T-helper 2 cell (primary cell): ENCODE measurements at places on chromosomes 2 and 18.

DNA sequence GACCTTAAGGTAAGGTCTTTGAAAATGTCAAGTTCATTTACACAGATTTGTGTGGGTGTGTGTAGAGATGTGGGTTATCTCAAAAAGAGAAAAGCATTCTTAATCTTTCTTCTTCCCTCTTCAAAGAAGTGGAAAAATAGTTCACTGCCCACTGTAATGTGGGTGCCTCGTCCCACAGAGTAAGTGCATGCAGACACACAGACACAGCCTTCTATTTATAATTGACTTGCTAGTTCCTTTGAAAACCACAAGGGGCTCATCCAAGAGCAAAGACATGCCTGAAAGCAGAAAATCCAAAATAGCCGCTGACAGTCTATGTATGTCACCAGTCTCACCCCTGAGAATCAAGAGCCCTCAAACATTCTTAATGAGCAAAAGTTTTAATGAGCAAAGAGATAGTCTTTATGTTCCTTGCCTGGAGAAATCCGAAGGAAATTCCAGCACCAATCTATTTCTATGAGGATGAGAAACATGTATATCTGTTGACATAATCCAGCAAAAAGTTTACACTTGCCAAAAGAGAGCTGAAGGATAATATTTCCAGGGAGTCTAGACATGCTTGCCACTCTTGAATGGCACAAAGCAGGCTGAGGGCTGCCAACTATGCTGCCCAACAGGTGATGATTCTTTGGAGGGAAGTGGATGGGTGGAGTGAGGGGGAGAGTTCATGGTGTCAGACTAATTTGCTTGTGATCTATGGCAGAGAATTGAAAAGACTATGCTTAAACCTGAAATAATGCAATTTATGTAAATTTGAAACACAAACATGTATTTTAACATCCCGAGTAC, 93.9 kb downstream of the ACVR1 start:
- DNase-seq = no peak

DNA sequence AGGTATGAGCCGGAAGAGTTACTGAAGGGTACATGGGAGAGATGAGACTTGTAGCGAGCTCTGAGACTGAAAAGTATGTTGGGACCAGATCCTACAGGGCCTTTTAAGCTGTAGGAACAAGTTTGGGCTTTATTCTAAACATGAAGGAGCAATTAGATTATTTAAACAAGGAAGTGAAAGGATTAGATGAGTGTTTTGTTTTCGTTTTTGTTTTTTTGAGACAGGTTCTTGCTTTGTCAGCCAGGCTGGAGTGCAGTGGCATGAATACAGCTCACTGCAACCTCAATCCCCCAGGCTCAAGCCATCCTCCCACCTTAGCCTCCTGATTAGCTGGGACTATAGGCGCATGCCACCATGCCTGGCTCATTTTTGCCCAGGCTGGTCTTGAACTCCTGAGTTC, 110.7 kb downstream of the C1D start:
- no peak for DNase-seq

- DNase-seq = no peak
These were observed 11.3 kb downstream of the PTPRN start for GRCh38 chr2:219297766-219298456.

DNA sequence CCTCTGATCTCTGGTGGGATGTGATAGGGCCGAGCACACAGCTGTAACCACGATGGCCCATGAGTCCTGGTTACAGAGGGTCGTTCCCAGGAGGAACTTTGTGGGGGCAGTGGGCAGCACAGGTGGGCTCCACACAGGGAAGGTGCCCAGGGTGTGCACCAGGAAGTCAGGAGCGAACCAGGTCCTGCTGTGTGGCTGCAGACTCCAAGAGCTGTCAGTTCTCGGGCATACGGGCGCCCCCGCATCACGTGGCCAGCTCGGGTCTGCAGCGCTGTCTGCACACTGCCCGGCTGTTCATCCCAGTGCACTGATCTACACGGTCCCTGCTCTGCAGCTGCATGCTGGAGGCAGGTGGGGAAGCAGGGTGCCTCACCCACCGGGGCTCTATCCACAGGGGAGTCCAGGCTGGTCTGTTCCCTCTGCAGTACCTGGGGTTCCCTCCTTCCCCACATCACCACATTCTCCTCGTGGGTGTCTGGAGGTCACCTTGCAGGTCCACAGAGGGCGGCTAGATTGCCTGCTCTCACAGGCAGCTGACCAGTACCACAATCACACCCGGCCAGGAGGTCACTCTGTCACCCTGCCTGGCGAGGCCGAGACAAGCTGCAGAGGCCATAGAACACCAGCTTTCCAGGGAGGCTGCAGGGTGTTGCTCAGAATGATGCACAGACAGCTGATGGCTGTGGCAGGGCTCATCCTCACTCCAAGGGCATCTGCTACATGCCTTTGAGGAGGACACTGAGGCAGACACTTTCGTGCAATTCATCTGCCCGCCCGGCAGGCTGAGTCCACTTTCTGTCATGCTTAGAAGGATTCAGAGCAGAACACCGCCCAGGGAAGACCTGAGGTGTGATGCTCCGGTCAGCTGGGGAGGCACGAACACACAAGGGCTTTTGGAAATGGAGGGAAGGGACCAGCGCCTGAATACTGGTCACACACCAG, 202.7 kb downstream of the EIPR1 start:
- no peak for DNase-seq

DNA sequence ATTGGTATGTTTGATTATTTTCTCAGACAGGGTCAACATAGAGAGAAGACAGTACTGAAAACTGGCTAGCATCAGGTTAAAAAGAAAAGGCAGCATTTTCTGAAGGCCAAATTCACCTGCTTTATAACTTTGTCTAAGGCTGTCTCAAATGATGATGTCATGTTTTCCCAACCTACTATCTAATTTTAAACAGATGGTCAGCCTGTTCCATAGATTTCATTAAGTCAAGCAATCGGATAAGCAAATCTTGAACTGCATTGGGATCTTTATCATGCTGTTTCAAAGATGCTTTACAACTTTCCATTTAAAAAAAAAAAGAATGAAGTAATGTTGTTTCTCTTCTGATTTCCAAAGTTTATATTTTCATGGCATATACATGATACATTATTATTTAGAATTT, 56.3 kb upstream of the SPOPL start:
- DNase-seq = no peak

- no peak for DNase-seq
These were observed 2.9 kb upstream of the PTPN4 start for GRCh38 chr2:119756837-119757236.

DNA sequence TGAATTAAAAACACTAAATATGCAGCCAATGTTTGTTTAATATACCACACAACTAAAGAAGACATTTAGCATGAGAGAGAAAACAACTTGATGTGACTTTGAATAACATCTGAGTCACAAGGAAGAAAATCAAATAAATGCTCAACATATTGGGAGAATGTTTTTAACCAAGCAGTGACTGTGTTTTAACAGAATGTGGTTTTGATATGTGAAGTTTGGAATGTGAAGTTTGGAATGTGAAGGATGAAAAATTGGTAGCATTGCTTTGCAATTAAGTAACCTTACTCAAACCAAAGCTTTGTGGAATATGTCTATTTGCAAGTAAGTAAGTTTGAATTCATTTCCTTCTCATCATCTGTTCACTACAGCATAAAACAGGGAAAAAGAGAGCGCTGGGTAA, 128.2 kb upstream of the DNAJC10 start:
- DNase-seq = no peak

DNA sequence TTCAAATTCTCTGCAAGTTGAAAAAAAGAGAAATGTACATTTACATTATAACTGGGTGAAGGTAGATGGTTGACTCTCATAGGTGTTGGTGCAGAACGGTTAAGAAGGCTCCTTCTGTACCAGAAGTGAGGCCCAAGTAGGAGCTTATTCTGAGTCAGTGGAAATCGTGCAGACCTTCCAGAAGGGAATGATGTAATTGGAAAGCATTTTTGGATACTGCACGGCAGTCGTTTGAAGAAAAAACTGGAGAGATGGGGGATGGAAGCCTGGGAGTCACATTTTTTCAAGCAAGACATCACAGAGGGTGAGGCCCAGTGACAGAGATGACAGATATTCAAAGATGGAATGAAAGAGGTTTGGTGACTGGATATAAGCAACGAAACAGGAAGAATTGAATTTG, 39.4 kb downstream of the HRH4 start:
- DNase-seq = no peak

- no peak for DNase-seq
These were observed 40.3 kb downstream of the ARMC9 start for GRCh38 chr2:231238689-231239088.

DNA sequence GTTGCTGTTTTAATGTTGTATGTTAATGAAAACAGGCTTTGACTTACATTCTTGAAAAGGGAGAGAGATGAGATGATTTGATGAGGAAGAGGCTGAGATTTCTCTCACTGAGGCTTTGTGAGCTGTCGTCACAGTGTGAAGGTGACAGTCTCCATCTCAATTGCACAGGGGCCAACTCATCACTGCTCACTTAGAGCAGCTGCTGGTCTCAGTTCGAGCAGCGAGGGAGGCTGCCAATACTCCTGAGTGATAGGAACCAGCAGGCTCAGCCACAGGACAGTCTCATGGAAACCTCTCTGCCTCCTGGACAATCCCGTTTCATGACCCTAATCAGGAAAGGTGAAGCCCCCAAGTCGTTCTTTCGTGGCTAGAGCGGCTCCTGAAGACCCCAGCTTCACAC, 170.7 kb upstream of the SOX11 start:
- DNase-seq = no peak

GRCh38 chr2:75994759-75995158, 284.0 kb upstream of the GCFC2 start:
- DNase-seq = no peak

DNA sequence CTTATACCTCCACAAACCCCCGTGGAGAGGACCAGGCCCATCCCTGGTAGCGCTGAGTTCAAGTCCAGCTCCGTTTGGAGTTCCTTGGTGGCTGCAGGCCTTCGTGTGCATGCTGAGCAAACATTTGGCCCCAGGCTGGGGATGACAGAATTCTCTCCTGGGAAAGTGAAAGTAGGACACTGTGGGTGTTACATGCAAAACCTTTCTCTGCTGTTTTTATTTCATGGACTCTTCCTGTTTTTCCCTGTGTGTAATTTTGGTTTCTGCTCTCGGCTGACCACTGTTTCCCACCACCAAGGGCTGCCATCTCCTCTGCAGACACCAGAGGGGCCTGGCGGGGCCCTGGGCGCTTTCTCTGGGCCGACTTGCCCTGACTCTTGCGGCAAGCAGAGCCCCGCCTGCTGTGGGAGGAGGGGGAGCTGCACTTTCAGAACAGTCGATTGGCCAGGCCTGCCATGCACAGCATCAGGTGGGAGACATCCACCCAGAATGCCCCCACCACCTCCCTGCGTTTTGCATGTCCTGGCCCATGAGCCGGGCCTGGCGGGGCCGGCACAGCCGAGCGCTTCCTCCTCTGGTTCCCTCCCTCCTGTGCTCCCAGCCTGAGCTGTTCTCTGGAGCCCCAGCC, 102.4 kb downstream of the CABLES1 start:
- no peak for DNase-seq

GRCh38 chr2:36965751-36966369, 476 bp downstream of the STRN start:
- DNase-seq = no peak

GRCh38 chr18:69956665-69957620, 9.3 kb upstream of the CD226 start:
- DNase-seq = no peak

DNA sequence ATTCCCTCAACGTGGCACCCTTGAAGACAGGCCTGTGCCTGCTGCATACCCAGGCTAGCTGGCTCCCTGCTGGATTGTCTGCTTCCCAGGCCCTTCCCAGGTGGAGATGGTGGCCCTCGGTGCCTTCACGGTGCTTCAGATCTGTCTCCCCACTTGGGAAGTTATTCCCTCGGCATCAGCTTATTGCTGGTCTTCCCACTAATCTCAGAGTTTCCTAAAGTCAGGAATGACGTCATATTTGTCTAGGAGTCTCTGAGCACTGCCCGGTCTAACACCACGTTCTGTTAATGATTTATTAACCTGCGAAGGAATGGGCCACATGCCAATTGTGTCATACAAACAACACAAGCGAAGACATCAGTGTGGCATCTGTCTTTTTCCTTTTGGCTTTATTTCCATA, 269.8 kb upstream of the ID2 start:
- no peak for DNase-seq

GRCh38 chr2:28346587-28346986, 46.1 kb upstream of the FOSL2 start:
- no peak for DNase-seq

DNA sequence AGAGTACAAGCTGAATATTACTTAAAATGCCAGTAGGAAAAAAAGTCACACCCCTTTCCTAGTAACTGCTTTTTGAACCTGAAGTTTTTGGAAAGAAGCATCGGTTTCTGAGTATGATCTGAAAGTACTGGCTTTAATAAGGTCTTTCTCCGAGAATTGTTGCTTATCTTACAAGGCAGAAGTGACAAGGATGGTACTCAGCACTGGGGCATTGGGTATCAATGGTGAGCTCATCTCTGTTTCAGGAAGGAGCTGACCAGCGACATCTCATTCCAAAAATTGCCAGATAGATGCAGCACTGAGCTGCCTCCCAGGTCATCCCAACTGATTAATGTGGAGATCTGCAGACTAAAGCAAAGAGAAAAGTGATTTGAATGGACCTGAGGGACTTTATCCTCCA, 85.4 kb downstream of the FMNL2 start:
- no peak for DNase-seq

DNA sequence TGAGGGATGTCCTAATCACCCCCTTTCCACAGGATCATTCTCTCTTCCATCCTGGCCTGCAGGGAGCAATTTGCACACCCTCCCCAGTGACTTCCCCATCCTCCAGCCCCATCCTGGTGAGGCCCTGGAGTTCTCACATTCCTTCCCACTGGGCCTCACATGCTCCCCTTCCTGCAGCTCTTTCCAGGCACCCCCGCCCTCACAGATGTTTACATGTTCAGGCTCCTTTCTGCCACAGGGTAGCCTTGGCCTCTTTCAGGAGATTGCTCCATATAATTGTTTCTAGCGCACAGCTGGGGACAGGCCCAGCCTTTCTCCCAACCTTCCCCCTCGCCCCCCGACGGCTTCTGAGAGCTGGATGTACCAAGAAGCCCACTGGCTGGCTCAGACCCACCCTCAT, 288.4 kb upstream of the TRIB2 start:
- no peak for DNase-seq

GRCh38 chr18:62772860-62773584, 57.7 kb downstream of the PHLPP1 start:
- no peak for DNase-seq

DNA sequence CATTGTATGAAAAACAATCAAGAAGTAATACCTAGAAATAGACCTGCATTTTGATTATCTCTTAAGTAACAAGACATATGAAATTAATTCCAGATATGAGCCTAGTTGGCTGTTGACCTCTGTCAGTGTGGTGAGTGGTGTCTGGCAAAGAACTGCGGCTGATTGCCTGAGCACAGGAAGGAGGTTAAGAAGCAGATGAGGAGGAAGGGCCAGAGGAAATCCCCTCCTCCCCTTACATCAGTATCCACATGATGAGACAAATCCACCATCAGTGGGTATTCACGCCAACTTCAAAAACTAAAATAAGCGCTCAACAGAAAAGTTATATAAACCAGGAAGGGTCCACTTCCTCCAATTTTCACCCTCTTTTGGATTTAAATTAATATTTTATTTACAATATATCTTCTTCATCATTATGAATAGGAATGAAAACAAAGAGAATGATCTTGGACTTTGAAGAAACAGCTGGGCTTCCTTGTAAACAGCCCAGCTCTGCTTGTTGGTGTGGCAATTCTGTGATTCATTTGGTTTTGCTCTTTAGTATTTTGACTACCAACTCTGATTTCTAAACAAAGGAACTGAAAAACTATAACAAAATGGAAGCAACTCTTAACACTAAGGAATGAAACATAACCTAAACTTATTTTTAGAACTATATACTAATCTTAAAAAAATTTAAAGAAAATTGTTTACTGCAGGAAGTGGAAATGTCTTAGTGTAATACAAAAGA, 27.3 kb downstream of the RFTN2 start:
- no peak for DNase-seq
